Stimulated activated CD8-positive, alpha-beta memory T cell treated with anti-CD3 and anti-CD28 coated beads, Interleukin-7, amount 100 ng/mL, for 1 hour (primary cell): ENCODE measurements at places on chromosomes 2 and 18.

GRCh38 chr2:151953467-151953866 lies 125.2 kb upstream of the ARL5A start:
- DNase-seq: no peak

DNA sequence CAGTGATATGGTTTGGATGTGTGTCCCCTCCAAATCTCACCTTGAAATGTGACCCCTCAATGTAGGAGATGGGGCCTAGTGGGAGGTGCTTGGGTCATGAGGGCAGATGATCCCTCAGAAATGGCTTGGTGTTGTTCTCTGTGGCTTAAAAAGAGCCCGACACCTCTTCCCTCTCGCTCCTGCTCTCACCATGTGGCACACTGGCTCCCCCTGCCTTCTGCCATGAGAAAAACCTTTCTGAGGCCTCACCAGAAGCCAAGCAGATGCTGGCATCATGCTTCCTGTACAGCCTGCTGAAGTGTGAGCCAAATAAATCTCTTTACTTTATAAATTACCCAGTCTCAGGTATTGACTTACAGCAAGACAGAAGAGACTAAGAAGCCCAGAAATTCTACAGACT lies 357.1 kb downstream of the NRXN1 start:
- no peak for DNase-seq

- DNase-seq: no peak
These were observed 42.9 kb downstream of the BOLA3 start for GRCh38 chr2:74104839-74105238.

DNA sequence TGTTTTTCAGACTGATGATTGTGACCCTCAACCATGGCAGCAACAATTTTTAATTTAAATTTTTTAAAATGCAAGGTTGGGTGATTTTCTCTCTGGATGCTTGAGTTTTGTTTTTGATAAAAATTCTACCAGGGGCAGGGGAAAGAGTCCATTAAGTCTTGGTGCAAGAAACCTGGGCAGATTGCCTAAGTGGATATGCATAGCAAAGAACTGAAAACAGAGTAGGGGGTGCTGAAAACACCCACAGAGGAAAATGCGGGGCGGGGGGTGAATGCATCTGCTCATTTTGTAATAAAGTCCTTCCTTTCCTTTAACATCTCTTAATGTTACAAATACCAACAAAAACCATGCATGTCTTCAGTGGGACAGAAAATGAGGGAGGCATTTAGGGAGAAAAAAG lies 138.0 kb downstream of the NEDD4L start:
- no peak for DNase-seq

DNA sequence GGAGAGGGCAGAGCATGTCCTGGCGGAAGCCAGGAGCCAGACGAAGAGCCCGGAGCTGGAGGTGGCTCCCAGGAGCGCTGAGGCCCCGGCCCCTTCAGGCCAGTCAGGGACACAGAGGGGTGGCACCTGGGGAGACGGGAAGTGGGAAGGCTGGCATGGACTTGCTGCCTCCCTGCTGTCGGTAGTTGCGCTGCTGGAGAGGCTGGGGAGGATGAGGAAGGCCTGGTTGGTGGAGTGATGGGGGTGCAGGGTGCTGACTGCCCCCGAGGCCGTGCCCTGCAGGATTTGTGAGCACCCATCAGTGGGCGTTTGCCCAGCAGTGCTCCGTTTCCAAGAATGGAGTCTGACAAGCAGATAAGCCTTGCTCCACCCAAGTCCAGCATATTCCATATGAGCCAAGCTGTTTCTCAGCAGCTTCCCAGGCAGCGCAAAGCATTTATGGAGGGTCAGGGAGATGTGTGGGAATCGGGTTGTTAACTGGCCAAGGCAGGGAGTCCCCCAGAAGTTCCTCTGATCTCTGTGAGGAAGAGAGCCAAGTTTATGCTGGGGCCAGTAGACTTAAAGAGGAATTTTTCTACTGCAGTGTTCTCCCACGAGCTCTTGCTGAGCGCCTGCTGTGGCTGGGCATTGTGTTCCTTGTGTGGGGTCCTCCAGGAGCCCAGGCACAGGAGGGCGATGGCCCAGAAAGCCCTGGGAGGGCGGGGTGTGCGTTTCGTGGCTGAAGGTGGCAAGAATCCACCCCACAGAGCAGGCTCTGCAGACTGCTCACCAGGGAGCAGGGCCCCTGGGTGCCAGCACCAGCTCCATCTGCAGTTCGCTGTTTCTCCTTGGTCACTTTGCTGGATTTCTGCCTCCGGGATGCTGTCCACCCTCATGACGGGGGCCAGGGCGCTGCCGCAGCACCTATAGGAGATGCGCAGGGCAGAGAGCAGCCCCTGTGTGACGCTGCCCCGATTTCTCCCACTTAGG lies 250.2 kb downstream of the ALPK2 start:
- DNase-seq: no peak

- no peak for DNase-seq
These were observed 300.0 kb downstream of the PDE11A start for GRCh38 chr2:177772529-177772928.

DNA sequence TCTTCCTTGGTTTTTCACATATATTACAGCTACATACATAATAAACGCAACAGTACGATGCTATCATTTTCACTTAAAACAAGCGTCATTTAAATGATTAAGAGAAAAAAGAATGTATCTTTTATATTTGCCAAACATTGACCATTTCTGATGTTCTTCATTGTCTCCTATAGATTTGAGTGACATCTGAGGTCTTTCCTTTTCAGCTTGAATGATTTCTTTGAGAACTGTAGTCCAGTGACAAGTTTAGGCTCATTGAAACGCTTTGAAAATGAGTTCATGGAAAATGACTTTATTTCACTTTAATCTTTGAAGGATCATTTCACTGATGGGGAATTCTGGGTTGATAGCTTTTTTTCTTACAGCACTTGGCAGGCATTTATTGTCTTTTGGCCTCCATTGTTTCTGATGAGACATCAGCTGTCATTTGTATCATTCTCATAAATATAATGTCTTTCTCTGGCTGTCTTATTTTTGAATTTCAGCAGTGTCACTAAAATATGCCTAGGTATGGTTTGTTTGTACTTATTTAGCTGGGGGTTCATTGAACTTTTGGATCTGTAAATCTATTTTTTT lies 10.9 kb downstream of the TGIF1 start:
- DNase-seq: no peak

GRCh38 chr2:30348825-30349224 lies 98.2 kb upstream of the LCLAT1 start:
- no peak for DNase-seq

DNA sequence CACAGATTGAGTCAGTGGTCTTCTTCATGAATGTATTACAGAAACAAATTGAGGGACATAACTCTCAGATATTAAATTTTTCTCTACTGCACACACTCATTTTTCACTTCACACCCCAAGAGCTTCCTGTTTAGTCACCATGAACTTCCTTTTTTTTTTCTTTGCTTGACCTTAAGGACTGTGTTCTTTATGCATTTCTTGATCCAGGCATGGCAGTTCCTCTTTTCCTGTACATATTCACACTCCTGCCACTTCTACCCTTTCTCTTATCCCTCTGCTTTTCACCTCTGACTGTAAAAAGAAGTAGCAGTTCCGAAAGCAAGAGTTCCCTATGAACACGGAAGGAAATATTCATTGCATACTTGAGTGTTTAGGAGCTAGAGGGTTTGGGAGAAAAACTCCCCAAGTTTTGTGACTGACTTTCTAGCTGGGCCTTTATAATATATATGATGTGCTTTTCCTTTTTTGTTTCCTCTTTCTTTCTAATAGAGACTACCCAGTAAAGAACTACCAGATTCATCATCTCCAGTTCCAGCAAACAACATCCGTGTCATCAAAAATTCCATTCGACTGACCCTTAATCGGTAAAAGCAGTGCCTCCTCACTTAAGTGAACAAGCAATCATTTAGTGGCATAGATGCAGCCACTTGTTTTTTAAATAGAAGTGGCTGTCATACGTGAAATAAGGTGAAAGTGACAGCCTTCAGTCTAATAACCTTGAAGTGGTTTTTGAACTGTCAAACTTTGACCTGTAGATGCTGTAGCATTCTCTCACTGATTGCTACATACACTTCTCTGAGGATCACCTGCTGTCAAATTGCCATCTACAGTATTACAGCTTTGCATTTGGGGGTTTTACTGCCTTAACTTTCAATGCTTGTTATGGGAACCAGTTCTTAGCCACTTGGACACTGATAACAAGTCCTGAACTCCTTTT lies 40.8 kb downstream of the PAPOLG start:
- DNase-seq: no peak
